ENCODE measurements at places on chromosomes 11 and 22.

GRCh38 chr22:31148953-31149627, 8.8 kb upstream of the PLA2G3 start:
- peak; percentile 82 for DNase-seq

DNA sequence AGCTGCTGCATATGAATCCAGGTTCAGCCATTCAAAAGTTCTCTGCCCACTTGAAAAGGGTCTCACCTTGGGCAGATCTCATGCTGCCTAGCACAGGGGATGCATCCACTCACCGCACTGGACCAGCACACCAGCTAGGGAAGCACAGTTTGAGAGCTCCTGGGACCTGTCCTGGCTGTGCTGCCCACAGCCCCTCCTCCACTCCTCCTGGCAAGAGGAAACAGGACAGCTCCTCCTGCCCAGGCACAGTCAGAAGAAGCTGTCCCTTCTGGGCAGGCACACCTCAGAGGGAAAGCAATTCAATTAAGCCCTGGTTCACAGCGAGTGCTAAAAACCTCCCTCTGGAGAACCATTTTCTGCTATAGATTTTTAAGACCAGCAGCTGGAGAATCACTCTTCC, 146.7 kb downstream of the ST3GAL4 start:
- DNase-seq = no peak

DNA sequence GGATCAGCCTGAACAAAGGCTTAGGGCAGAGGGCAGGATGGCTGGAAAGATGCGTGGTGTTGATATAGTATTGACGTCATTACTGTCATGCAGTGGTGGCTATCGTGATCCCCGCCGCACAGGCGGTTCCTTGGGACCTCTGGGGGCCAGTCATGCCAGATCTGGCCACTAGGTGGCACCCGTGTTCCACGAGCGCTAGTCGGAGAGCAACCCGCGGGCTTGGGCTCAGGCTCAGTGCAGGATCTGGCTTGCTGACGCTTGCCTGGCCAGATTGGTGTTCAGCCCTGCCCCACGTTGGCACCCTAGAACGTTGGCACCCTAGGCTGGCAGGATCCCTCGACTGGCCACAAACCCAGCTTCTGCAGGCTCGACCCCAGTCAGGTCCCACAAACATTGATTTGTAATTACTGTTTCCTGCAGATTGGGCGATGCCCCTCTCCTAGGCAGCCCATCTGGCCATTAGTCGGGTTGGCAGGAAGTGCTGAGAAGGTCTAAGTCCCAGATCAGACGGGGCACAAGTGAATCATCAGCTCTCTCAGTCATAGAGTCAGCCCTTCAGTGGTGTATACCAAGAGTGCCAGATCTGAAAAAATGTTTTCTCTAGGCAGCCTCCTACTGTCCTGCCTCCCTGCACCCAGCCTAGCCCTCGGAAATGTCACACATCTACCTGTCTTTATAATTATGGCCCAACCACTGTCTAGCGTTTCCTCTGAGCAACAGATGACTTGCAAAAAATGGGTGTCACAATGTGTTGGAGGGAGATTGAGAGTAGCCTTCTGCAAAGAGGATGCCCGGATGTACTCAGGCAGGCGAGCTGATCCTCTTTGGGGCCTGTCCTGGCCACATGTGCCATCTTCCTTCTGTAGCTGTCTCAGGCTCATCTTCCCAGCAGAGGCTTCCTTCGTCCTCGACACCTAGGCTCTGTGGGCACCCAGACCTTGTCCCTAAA, 315.3 kb downstream of the TMEM135 start:
- DNase-seq = peak; percentile 87

GRCh38 chr11:71189768-71190315, 62.5 kb downstream of the SHANK2 start:
- no peak for DNase-seq

DNA sequence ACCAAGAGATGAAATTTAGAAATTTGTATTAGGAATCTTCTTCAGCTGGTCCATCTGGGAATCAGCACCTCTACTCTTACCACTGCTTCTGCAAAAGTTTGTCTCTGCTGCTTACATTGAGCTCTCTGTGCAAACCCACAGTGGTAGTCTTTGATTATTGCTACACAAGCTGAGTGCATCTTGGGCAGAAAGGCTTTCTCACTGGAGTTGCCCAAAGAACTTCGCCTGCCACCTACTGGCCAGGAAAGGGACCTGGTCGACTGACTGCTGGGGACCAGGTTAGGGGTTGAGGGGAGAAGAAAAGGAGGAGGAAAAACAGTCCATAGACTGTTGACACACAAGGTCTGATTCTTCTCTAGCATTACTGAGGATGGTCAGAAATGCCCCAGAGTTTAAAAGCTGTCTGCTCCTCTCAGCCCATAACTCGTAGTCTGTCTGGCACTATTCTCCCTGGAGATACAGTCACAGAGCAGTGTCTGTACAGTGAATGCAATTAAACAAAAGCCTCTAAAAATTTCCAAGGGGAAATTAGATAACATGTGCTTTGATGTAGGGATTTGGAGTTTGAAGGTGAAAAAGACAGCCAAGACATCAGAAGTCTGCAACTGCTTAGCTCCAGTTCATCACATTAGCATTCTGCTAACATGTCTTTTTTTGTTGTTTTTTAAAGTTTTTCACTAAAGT, 215.0 kb upstream of the CTSC start:
- peak; percentile 26 for DNase-seq

GRCh38 chr11:117200813-117201657, 1.9 kb downstream of the TAGLN start:
- no peak for DNase-seq

- DNase-seq = no peak
Observed at GRCh38 chr11:26632691-26633159, 60.7 kb upstream of the MUC15 start.

GRCh38 chr22:35307892-35308291, 8.2 kb downstream of the TOM1 start:
- no peak for DNase-seq

DNA sequence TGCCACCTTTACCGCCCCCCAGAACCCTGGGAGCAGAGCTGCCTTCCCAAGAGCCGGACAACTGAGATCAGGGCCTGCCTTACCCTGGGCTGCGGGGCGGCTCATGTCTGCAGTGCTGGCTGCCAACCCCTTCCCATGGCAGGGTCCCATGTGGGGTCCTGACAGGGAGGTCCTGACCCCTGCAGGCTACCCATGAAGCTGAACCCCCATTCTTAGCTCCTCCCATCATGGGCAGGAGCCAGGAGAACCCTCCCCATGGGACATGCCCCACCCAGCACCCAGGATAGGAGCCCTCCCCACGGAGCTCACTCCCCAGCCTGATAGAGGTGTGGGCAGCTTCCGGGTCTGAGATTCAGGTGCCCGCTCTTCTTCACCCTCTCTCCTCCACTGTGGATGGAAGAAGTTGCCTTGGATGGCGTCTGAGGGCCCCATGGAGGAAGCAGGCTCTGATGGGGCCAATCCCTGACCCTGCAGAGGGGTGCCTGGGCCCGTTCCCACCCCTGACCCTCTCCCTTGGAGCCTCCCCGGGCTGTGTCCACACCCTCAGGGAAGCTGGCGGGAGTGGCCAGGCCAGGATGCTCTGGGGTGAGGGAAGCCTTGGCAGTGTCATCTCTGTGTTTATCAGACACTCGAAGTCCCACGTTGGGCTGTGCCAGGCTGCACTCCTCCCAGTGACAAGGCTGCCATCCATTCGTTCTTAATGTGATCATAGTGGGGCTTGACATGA, 1508.2 kb downstream of the BRD1 start:
- no peak for DNase-seq

GRCh38 chr22:38083931-38084631, at the start of gene SLC16A8:
Gene SLC16A8 (minus strand): TSS chr22:38084184. CDS start chr22:38082873, 1,311 bp downstream.
- DNase-seq = no peak

DNA sequence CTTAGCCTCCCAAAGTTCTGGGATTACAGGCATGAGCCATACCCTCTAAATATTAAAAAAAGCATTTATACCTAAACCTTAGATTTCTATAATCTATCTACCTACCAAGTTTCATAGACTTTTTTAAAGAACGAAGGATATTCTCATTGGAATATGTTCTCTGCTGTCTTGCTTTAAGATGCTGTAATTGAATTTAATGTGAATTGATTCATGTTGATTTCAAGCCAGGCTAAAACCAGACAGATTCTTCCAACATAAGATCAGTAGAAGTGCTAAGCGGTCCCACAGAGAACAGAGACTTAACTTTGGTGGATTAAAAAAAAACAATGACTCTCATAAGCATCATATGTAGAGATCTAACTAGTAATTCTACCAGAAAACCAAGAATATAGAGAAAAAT, 14.2 kb downstream of the KREMEN1 start:
- DNase-seq = no peak

DNA sequence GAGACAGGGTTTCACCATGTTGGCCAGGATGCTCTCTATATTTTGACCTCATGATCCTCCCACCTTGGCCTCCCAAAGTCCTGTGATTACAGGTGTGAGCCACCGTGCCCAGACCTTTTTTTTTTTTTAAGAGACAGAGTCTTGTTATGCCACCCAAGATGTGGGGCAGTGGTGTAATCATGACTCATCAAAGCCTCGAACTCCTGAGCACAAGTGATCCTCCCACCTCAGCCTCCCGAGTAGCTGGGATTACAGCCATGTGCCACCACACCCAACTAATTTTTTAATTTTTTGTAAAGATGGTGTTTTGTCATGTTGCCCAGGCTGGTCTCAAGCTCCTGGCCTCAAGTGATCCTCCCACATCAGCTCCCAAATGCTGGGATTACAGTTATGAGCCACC, 37.9 kb downstream of the IZUMO1R start:
- DNase-seq = no peak

GRCh38 chr11:83042964-83043711, 28.6 kb downstream of the RAB30 start:
- no peak for DNase-seq

DNA sequence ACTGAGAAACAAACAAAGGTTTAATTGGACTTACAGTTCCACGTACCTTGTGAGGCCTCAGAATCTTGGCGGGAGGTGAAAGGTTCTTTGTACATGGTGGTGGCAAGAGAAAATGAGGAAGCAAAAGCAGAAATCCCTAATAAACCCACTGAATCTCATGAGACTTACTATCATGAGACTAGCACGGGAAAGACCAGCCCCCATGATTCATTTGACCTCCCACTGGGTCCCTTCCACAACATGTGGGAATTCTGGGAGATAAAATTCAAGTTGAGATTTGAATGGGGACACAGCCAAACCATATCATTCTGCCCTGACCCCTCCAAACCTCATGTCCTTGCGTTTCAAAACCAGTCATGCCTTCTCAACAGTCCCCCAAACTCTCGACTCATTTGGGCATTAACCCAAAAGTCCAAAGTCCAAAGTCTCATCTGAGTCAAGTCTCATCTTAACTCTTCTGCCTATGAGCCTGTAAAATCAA, 617.4 kb downstream of the CNTN5 start:
- no peak for DNase-seq

DNA sequence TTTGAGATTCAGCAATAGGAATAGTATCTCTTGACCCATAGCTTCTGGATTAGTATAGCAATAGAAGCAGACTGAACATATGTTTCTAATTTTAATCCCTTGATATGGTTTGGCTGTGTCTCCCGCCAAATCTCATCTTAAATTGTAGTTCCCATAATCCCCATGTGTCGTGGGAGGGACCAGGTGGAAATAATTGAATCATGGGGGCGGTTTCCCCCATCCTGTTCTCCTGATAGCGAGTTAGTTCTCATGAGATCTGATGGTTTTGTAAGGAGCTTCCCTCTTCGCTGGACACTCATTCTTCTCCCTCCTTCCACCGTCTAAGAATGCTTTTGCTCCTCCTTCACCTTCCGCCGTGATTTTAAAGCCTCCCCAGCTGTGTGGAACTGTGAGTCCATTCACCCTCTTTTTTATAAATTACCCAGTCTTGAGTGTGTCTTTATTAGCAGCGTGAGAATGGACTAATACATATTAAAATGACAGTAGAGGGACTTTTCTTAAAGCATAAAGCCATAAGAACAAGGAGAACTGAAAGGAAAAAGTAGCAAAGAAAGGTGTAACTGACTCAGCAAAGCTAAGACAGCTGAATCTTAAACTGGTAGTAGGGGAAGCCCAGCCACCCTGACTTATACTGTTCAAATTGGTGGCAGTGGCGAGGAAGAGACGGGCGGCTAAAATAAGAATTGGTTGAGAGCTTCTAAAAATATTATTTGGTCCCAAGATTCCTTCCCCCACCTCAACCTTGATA, 20.3 kb upstream of the SLN start:
- DNase-seq = no peak

- no peak for DNase-seq
Observed at GRCh38 chr11:93403930-93404329, 73.4 kb downstream of the DEUP1 start.

GRCh38 chr22:27107824-27108223, 450.4 kb downstream of the MIAT start:
- DNase-seq = peak; percentile 81

- DNase-seq = no peak
Observed at GRCh38 chr22:39518996-39519680, 1.2 kb upstream of the ATF4 start.

DNA sequence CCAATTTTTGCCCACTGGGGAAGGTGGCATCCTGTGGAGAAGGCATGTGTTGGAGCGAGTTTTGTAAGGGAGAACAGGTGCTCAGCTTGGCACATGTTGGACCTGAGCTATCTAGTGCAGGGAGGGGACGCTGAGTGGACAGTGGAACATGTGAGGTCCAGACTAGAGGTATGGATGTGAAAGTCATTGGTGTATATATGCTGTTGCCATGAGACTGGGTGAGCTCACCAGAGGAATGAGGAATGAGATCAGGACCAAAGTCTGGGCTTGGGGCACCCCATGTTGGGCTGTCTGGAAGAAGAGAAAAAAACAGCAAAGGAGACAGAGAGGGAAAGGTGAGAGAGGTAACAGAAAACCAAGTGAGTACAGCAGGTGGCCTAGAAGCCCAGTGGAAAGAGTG, 12.3 kb upstream of the SYT7 start:
- DNase-seq = no peak

DNA sequence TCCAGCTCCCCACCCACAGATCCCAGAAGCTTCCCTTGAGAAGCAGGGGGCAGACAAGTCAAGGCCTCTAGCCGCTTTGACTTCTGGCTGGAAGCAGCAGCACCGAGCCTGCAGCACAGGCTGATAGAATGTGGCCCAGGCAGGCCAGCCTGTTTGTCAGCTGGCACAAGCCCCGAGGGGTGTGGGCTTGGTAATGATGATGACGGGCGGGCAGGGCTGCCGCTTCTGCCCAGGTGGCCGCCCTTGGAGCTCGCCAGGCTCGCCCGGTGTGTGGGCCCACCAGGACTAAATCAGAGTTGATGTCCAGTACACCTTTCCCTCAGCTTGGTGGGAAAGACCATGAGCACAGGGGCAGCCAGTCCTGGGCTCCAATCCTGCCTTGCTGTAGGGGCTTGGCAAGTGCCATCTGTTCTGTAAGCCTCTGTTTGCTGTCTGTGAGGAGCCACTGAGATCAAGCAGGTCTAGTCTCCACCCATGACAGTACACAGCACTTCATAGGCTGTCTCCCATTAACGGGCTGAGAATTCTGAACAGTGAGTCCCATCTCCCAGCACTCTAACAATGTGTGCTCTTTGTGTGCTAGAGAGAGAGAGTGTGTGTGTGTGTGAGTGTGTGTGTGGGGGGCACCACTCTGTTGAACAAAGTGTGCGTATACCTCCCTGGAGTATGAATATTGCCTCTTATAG, 26.8 kb downstream of the MICAL2 start:
- DNase-seq = no peak

- DNase-seq = no peak
Observed at GRCh38 chr11:22539821-22540256, 85.8 kb downstream of the FANCF start.

GRCh38 chr11:95611827-95612226, 177.8 kb downstream of the FAM76B start:
- DNase-seq = no peak

All from left cardiac atrium (tissue), 4 donors.